ENCODE measurements at places on chromosomes 5 and 9.

DNA sequence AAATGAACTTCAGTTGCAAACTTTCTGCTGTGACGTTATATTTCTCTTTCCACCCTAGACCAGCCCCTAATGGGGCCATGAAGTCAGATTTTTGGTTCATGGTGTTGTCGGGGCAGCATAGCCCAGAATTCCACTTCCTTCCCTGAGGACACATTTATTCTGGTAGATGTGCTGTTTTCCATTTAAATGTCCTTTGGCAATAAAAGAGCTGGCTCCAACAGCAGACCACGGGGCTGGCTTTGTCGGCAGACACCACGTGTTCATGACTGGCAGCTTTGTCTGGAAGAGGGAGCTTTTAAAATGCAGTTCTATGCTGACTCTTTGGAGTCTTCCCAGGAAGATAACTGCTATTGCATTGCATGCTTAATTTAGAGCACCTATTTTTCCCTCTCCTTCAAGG lies 17.6 kb upstream of the LCP2 start:
- no peak for DNase-seq

- DNase-seq = peak; percentile 4
Measured at GRCh38 chr5:18305288-18305924, 671.1 kb downstream of the TAF11L14 start.

- no peak for DNase-seq
Measured at GRCh38 chr5:160269017-160269416, 39.7 kb downstream of the FABP6 start.

DNA sequence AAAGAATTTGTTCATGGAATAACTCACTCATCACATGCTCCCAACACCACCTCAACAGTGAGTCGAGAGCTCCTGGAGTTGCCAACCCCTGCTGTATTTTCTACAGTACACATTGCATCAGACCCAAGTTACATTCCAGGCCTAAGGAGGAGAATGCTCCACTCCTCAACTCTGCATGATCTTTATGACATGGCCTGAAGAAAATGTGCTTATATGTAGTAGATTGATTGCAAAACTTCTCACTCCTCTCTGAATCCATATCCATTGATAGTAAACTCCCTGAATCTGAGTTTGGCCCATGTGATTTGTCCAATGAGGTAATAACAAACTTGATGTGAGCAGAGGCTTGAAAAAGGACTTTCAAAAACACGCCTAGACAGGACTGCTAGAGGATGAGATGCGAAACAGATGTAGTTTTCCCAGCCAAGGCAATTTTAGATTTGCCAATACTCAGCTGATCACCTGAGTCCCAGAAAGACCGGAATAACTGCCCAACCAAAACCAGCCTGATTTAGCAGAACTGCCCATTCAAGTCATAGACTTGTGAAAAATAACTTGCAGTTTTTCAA lies 29.0 kb upstream of the PAPPA start:
- DNase-seq = no peak

GRCh38 chr5:1881731-1882336 lies 891 bp downstream of the IRX4 start:
- DNase-seq = no peak

DNA sequence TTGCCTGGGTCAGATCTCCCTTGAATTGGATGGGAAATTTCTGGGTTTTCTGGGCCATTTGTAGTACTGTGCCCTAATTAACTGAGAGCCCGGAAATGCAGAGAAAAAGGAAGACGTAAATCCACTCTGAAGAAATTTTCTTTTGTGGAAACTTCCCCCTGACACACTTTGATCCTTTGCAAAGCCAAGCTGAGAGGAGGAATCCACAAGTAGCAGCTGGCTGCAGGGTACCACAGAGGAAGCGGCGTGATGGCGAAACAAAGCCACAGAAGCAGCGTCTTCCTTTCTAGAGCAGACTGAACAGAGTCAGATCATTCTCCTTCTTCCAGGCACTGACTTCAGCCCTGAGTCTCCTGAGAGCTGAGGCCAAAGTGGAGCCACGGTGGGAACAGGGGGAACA lies 47.1 kb upstream of the ZNF354A start:
- DNase-seq = no peak

DNA sequence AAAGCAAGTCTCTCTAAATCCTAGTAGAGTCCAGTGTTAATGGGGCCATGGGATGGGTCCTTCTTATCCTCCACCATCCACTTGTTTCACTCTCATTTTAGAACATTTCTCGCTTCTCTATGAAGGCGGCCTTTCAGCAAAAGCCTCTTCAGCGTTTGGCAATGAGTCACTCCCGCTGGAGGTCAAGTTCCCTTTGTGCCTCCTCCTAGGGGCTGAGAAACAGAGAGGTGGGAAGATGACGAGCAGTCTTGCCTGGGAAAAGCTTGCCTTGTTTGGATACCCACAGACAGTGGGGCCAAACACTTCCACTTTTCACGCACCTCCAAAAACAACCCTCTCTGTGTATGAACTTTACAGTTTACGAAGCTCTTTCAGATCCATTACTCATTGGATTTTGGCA lies 168.8 kb downstream of the GABBR2 start:
- DNase-seq = no peak

DNA sequence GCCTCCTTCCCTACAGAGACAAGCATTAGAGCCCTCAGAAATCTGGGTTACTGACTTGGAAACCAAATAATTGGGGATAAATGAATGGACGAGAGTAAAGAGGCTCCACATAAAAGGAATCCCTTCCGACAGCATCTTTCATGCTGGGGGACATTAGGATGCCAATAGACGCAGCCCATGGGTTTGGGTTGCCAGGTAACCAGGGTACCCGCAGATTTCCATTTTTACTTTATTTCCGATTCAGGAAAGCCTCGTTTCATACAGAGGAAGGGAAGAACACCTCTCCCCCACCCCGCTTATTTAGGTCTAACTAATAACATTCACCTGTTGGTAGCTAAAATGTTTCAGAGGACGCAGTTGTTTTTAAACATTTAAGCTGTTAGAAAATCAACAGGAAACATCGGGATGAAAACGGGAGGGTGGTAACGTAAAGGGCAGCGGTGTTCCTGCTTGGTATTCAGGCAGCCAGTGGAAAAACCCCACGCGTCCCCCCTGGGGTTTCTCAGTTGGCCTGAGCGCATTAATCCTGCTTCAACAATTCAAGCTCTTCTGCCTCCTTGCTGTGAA lies 179.5 kb downstream of the YTHDC2 start:
- no peak for DNase-seq

DNA sequence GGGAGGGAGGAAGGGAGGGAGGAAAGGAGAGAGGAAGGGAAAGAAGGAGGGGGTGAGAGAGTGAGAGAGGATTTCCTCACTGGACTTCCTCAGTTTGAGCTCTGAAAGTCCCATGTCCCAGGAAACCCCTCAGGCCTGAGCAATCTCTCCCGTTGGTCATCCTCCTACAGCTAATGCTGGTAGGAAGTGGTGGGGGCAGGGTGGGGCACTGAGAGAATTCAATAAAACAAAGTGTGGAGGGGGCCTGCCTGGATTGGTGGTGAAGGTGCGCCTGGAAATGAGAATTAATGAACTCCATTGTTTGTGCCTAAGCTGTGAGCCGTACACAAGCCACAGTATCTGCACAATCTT lies 195.0 kb downstream of the RGS3 start:
- no peak for DNase-seq

DNA sequence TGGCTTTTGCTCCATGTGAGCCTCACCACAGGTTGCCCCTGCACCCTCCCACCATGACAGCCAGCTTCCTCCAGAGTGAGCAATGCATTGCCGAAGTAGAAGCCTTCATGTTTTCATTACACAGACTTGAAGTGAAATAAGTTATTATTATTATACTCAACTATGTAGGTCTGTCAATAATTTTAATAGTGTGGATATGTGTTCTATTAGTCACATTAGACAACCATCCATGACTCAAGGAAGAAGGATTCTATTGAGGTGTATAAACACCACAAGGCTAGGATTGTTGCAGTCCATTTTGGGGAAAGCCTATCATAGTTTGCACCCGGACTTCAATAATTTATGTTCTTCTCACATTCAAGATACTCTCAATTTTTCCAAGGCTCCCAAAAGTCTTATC lies 369.5 kb downstream of the TAF11L14 start:
- no peak for DNase-seq

- DNase-seq = no peak
Measured at GRCh38 chr9:111158363-111158762, 120.1 kb upstream of the LPAR1 start.

DNA sequence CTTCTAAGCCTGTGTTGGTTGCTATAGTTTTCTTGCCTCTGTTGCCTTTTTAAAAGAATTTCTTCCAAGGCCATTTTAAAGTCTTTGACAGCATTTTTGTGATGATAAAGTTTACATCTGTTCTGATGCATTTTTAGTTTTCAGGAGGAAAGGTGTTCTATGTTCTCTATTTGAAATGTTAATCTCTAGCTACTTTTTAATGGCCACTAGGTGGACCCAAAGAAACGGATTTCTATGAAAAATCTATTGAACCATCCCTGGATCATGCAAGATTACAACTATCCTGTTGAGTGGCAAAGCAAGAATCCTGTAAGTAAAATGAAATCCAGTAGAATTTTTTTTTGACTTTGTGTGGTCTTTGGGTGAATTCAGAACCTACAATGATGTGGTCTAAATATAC lies 60.2 kb downstream of the MELK start:
- DNase-seq = peak; percentile 7

- DNase-seq = no peak
Measured at GRCh38 chr5:44987026-44987425, 178.3 kb downstream of the MRPS30 start.

DNA sequence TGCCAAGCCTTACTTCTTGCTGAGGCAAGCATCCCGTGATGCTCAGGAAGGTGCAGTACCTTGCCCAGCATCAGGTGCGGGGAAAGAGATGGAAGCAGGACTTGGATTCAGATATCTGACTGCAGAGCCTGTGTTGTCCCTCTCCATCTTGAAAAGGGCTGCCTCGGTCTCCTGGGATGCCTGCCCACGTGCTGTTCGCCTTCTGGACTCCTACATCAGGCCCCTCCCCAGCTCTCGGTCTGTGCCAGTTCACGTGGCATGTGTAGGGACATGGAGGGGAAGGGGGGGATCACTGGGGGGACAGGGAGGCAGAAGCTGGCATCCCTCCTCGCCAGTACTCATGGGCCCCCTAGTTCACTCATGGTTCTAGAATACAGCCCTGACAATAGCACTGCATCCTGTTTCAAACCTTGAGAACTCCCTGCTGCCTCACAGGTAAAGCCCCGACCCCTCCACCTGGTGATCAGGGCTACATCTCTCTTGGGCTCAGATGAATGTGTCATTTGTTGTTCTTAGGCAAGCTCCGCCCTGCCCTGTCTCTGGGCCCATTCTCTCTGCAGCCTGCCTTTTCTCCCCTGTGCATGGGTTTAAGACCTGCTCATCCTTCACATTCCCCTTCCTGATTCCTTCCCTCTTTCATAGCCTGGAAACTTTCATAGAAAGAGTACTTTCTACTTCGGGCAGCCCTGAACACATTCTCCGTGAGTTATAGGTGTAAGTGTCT lies 38.9 kb upstream of the SLC25A51 start:
- no peak for DNase-seq

GRCh38 chr5:72543365-72543764 lies 36.2 kb upstream of the ZNF366 start:
- DNase-seq = no peak

All from activated CD4-positive, alpha-beta T cell treated with anti-CD3 and anti-CD28 coated beads, Interleukin-2, Interleukin-6, amounts not matched to agents 100 ng/mL and 50 ng/mL, durations not matched to agents 16 hours and 8 hours (primary cell).